ENCODE measurements at places on chromosomes 7 and 10.

DNA sequence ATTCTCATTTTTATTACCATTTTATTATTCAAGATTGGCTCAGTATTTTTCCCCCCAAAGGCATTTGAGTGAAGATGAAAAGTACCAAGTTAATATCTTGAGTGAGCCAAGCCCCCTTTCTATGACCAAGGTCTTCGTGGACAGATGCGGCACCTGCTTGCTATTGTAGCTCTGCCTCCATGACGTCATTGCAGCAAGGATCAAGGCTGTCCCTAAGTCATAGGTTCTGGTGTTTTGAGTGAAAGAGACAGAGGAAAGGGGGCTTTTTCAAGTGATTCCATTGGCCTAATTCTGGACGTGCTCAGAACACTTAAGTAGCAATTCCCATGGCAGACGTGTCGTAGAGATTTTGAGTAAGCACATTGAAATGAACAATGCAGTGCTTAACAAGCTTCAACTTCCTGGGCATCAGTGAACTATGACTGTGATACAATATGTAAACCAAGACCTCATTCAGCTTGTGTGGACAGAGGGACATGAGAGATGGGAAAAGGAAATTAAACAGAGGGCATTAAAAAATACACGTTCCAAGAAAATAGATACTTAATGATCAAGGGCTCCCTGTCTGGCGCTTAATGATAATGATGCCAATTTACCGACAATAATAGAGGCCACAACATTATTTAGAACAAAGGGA is 248.7 kb upstream of the NPVF start:
- no peak for DNase-seq

DNA sequence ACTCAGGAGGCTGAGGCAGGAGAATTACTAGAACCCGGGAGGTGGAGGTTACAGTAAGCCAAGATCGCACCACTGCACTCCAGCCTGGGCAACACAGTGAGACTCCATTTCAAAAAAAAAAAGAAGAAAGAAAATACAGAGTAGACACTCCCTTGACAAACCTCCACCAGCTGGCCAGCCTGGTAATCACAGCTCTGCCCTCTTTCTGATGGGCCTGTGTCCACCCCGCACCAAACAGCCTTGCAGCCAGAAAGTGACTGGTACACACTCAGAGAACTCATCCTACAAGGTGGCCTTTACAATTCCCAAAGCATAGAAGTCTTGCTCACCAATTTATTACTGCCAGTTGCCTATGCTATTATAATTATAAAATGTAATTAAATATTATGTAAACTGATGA is 66.6 kb downstream of the COBL start:
- no peak for DNase-seq

GRCh38 chr10:6128591-6129251 is 39.9 kb downstream of the RBM17 start:
- no peak for DNase-seq

DNA sequence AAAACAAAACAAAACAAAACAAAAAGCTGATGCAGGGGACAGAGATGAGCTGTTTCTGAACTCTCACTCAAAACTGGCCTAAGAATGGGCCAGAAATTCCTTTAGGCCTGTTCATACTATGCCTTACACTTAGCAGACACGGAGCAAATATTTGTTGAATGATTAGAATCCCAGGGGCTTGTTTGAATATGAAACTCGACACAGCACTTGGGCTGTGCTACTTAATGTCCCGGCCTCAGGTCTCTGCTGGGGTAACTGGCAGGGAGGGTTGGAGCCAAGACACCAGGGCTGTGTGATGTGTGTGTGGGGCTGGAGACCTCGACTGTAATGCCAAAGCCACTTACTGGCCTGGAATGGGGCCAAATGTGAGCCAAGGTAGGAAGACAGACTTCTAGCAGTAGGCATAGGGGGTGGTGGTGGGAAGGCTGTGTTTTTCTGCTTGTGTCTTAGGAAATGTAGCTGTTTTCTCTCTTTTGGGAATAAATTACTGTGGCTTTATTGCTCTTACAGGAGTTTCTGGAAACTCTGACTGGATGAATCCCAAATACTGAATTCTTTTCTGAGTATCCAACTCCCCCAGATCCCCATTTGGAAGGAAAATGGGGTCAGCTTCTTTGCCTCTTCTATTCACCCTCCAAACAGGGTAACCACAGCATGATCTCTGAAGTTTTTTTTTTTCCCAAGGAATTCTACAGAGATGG is 66.7 kb downstream of the EMX2 start:
- DNase-seq, result peak; percentile 93

DNA sequence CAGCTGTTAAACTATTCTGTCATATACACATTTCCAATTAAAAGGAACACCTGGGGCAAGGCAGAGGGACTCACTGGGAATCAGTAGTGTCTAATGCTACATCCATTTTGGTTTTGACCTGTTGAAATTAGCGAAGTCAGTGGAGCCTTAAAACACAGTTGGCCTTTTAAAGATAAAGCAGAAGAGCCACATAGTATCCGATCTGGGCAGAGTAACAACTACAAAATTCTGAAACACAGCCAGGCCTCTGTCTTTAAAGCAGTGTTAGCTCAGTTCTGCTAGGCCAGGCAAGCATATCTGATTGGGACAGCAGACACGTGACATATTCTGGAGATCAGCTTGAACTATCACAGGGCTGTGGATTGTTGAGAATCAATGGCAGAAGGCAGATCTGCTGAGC is 117.5 kb upstream of the WNT16 start:
- no peak for DNase-seq

- DNase-seq, result no peak
Measured at GRCh38 chr7:94401428-94401814, 6.7 kb downstream of the COL1A2 start.

- DNase-seq, result no peak
Measured at GRCh38 chr10:112913661-112914287, 36.3 kb upstream of the TCF7L2 start.

DNA sequence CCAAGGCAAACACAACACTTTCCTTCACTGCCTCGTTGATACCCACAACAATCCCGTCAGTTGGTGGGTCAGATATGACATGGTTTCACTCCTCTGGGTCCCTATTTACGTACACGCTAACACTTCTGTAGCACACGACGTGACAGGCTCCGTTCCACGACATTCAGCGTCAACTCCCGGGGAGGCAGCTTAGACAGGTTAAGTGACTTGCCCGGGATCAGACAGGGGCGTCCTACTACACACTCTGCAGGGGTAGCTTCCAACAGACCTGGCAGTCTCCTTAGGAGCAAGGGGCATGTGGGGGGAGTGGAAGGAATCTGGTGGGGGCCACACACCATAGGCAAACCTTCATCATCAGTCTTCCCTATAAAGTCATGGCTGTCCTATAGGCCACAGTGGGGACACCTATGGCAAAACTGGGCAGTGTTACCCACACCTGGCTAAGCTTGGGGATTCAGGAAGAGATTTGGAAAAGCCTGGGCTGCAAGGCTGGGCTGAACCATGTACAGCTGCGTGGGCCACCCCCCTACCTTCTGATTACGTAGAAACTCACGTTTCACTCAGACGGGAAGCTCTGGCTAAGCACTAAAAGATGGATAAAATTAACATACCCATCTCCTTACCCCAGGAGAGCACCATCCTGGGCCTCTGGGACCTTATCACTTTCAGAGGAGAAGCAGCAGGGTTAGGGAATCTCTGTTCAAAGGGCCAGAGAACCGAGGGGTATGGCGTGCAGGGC is 2.0 kb downstream of the TYSND1 start:
- no peak for DNase-seq

DNA sequence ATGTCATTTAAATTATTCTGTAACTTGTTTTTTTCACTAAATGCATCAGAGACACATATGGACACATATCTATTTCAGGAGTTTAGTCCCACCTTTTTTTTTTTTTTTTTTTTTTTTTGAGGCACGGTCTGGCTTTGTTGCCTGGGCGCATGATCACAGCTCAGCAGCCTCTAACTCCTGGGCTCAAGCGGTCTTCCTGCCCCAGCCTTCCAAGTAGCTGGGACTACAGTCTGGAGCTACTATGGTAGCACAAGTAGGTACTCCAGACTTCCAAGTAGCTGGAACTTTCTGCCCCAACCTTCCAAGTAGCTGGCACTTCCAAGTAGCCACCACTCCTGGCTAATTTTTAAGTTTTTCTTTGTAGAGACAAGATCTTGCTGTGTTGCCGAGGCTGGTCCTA is 407.7 kb downstream of the GALNT17 start:
- no peak for DNase-seq

DNA sequence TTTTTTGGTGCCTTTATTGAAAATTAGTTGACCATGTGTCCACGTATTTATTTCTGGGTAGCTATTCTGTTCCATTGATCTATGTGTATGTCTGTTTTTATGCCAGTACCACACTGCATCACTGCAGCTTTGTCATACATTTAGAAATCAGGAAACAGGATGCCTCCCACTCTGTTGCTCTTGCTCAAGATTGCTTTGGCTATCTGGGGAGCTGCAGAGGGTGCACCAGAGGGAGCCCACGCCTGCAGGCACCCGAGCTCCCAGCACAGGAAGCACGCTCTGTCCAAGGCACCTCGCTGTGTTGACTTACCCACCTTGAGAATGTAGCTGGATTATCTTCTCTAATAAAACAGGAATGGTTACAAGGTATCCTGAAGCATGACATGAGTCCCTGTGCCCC is 301.7 kb downstream of the TCERG1L start:
- DNase-seq, result no peak

- DNase-seq, result no peak
Measured at GRCh38 chr10:127386606-127387327, 162.3 kb upstream of the NPS start.

- DNase-seq, result no peak
Measured at GRCh38 chr10:107031931-107032699, 132.4 kb downstream of the SORCS1 start.

- DNase-seq, result no peak
Measured at GRCh38 chr10:43323245-43323644, 48.2 kb upstream of the FXYD4 start.

GRCh38 chr7:6117533-6117932 is 86.4 kb downstream of the ANKRD61 start:
- no peak for DNase-seq

DNA sequence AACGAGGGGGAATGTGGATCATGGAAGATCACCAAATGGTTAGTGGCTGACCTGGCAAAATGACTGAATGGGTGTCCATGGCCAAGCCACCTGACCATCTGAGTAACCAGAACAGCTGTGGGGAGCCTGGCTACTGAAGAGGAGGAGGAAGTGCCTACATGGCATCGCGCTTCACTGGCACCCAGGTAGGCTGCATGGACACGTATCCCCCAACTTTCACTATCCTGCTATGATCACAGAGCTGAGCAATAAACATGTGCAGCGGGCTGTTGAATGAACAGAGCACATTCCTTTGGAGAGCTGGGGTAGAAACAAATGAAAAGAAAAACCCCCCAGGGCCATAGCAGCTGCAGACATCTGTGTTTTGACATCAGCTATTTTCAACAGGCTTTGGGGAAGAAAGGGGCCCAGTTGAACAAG is 6.5 kb downstream of the AKR1B1 start:
- DNase-seq, result no peak

DNA sequence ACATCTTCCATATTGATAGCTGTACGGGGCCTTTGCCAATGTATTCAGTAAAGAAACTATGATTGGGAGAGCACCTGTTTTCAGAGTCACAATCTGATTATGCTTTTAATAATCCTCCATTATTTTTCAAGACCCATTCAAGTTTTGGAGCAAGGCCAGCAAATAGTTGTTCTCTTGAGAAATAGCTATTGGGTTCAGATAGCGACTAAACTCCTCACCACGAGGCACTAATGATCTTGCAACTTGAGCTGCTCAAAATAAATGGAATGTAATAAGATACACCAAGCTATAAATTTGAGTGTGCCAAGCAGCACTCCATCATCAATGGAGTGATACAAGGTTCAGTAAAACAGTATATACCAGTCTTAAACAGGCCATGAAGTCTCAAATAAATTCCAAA is 7.4 kb upstream of the MALRD1 start:
- DNase-seq, result no peak

- DNase-seq, result no peak
Measured at GRCh38 chr7:26284477-26284876, 7.2 kb upstream of the SNX10 start.

GRCh38 chr10:69948261-69948660 is 104.4 kb upstream of the MACROH2A2 start:
- DNase-seq, result no peak

DNA sequence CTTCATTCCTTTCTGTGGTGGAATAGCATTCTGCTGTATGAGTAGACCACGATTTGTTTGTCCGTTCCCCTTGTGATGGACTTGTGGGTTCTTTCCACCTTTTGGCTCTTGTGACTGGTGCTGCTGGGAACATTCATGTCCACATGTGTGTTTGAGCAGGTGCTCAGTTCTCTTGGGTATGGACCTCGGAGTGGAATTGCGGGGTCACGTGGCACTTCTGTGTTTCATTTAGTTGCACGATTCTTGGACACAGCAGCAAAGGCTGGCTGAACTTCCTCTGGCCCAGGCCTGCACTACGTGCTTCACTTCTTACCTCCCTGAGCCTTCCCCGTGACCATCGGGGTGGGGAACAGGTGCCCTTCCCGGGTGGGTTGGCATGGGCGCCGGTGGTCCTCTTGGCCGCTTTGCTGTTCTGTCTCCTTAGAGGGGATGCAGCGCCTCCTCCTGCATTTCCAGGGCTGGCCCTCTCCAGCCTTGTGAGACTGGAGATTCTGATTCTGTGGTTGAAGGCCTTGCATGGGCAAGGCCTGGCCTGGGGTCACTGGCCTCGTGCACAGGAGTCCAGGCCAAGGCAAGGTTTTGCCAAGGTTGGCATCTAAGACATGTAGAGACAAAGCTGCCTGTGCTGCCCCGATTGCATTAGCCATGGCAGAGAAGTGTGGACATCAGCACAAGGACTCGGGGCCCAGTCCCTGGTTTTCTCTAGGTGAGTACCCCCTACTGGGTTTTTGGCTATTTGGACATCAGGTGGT is 25.1 kb downstream of the DOCK1 start:
- no peak for DNase-seq

DNA sequence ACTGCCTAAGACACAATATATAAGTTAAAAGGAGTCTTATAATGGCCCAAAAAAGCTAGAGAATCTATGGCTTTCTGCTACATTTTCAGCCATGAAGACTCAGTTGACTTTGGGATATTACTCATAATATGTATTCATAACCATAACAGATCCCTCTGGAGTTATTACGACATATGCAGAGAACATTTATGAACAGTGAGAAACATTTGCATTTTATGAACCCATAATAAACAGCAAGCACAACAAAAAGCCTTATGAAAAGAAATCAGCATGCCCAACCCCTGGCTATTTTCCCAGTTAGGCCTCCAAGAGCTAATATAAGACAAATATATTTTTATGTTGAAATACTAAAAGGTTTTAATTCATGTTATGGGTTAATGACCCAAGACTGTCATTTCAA is 52.4 kb downstream of the ARMH3 start:
- peak; percentile 53 for DNase-seq

DNA sequence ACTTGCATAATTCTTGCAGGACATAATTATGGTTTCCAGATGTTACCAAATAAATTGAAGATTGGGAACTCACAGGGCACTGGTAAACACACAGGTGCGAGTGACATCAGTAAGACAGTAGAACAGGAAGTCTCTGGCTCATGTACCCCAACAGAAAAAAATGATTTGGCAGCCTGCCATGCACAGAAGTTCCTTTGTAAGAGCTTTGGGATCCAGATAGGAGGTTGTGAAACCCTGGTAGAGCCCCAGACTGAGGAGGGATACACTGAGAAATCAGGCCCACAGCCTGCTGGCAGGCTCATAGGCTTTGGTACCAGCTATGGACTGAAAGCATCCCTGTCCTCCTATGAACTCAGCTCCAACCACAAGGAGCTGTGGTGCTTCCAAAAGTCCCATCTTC is 118.0 kb downstream of the COBL start:
- DNase-seq, result no peak

- peak; percentile 40 for DNase-seq
Measured at GRCh38 chr10:89241486-89242344, 9.9 kb downstream of the LIPA start.

- DNase-seq, result no peak
Measured at GRCh38 chr10:51314481-51314880, 240.2 kb downstream of the PRKG1 start.

All from stromal cell of bone marrow (primary cell).